ENCODE measurements at places on chromosomes 6 and 20.

GRCh38 chr6:106381881-106382280, 21.4 kb downstream of the CRYBG1 start:
- no peak for DNase-seq

DNA sequence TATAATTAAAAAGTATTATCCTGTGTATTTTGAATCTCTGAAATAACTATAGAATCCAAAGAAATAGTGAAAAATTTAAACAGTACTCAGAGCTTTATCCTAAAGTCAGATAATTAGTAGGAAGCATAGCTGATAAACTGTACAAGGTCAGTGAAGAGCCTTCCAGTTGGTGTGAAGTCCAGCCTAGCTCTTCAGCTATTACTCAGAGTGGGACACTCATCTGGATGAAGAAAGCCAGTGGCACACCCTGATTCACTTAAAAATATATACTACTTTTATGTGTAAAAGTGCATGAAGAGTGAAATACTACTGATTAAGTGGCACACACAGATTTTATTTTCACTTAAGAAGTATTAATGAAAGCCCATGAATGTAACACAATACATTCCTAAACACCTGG, 3.1 kb downstream of the IFNGR1 start:
- DNase-seq: no peak

DNA sequence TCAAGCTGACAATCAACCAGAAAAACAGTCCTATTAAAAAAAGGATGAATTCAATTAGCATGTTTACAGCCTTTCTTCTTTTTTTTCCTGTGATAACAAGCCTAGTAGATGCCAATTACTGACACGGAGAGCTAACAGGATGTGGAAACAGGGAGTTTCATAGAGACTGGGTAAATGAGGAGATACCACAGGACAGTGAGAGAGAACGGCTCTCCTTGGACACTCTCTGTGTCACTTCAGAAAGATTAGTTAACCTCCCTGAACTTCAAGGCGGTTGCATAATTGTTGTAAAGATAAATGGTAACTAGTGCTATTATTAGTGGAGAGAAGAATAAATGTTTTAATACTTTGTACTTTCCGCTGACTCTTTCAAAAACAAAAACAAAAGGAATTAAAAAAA, 14.8 kb downstream of the SLC17A5 start:
- no peak for DNase-seq

GRCh38 chr6:38370653-38371601, 268.8 kb downstream of the BTBD9 start:
- no peak for DNase-seq

DNA sequence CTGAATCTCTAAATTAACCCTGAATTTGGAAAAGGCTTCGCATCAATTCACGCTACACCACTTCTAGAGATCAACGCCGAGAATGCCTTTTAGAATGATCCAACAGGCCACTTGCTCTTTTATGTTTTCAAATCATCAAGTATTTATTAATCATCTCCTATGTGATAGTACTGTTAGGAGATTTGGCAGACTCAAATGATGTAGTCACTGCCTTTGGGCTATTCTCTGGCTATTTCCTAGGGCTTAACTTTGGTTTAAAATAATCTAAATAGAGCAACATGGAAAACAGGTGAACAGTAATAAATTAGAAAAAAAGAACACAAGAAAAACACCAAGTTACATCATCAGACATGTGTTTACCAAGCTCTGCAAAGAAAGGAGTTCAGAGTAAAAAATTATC, 140.3 kb downstream of the TENT5A start:
- DNase-seq: no peak

DNA sequence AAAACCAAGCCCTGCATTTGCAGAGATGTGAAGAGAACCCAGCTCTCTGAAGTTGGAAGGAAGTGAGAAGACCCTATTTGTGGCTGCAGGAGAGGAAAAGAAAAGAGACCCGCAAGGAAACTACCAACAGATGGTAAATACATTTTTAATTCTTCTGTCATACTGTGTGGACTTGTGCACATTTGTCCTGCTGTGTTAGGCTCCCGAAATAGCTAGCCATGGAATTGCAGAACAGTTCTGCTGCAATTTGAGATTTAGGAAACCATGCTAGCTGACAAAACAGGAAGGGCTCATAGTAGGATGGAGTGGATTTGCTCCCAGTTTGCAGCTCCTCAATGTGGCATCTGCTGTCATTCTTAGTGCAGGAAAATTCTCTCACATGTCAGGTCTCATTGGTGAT, 12.1 kb upstream of the ATXN1 start:
- no peak for DNase-seq

DNA sequence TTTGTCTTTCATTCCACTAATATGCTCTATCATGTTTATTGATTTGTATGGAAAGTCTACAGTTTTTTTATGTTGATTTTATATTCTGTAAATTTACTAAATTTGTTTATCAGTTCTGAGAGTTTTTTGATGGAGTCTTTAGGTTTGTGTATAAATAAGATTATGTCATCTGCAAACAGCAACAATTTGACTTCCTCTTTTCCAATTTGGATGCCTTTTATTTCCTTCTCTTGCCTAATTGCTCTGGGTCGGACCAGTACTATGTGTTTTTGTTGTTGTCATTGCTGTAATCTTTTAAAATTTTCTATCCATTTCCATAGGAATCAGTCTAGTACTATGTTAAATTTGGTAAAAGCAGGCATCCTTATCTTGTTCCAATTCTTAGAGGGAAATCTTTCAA, 31.5 kb upstream of the POLR1H start:
- DNase-seq: no peak

DNA sequence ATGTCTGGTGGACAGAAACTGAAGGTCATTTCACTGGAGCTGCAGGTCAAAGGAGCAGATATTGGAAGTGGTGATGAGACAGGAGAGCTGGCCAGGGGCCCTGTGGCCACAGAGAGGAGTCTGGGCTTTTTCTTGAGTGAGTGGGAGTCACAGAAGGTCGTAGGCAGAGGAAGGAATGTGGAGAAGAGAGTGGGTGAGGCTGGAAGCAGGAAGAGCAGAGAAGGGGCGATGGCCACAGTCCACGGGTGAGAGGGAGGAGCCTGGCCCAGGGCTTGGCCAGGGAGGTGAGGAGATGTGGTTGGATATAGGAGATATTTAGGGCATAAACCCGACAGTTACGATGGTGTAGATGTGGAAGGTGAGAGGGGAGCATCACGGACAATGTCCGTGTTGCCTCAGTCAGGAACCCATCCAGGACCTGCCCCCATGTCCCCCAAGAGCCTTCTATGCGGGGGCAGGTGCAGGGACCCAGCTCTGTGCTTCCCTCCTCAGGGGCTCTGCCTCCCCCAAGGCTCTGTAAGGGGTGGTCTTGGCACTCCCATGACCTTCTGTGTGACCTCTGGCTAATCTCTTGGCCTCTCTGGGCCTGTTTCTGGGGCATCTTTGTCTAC, 150.5 kb upstream of the PTPN1 start:
- DNase-seq: no peak

GRCh38 chr20:48451401-48451800, 376.4 kb downstream of the PREX1 start:
- DNase-seq: no peak

DNA sequence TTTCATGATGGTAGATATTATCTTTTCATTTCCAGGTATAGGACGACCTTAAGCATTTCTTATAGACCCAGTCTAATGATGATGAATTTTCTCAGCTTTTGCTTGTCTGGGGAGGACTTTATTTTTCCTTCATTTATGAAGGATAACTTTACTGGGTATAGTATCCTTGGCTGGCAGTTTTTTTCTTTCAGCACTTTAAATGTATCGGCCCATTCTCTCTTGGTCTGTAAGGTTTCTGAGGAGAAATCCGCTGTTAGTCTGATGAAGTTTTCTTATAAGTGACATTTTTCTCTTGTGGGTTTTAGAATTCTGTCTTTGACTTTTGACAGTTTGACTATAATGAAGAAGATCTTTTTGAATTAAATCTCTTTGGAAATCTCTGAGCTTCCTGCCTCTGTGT, 144.7 kb upstream of the SLC22A23 start:
- no peak for DNase-seq

- no peak for DNase-seq
Observed at GRCh38 chr6:157860505-157860991, 37.5 kb downstream of the SNX9 start.

- no peak for DNase-seq
Observed at GRCh38 chr6:160435935-160436334, 87.8 kb downstream of the SLC22A3 start.

GRCh38 chr6:139871803-139872510, 497.5 kb upstream of the CITED2 start:
- no peak for DNase-seq

GRCh38 chr6:28334286-28335039, 1.5 kb downstream of the ZSCAN31 start:
- no peak for DNase-seq

DNA sequence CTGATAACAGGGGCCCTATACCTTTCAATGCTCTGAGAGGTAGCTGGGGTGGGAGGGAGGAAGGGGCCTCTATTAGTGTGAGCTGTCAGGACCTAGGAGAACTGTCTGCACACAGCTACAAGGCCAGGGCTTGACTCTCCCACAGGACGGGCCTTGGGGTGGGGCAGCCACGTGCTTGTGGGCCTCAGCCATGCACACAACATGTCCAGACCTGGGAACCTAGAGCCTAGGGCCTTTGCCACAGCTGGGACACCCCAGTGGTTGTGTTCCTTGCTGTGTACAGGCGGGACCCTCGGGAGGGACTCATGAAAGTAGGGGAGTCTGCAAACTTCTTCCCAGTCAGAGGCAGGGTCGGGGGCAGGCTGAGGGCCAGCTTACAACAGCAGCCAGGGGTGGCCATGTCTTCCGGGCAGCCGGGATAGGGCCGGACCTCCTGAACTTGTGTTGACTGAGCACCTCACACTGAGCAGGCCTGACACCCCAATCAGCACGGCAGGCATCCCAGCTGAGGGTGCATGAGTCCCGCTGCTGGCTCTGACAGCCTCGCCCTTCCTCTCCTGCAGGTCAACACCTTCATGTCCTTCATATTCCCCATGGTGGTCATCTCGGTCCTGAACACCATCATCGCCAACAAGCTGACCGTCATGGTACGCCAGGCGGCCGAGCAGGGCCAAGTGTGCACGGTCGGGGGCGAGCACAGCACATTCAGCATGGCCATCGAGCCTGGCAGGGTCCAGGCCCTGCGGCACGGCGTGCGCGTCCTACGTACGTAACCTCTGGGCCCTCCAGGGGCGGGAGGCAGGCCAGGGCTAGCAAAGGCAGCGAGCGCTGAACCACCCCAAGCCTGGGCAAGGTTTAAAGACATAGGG, 41.9 kb upstream of the MRGBP start:
- DNase-seq: no peak

GRCh38 chr6:5677219-5678000, 329.3 kb downstream of the NRN1 start:
- DNase-seq: no peak

GRCh38 chr6:125198398-125198937, 44.9 kb downstream of the TPD52L1 start:
- DNase-seq: no peak

DNA sequence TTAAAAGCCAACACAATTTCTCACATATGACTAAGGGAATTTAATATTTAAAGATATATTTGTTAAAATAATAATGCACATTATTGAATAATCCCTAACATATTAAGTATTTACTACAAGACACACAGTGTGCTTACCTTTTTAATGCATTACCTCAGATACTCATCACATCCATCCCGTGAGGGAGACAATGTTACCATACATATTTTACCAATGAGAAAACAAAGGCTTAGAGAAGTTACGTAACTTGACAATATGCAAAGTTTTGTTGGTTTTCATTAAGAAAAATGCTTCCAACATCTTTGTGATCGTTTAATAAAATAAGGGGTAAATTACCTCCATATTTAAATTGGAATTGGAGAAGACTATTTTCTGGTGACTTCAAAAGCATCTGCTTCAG, 4.3 kb downstream of the IFNGR1 start:
- no peak for DNase-seq

GRCh38 chr6:95548188-95548786, 29.0 kb upstream of the MANEA start:
- DNase-seq: no peak

DNA sequence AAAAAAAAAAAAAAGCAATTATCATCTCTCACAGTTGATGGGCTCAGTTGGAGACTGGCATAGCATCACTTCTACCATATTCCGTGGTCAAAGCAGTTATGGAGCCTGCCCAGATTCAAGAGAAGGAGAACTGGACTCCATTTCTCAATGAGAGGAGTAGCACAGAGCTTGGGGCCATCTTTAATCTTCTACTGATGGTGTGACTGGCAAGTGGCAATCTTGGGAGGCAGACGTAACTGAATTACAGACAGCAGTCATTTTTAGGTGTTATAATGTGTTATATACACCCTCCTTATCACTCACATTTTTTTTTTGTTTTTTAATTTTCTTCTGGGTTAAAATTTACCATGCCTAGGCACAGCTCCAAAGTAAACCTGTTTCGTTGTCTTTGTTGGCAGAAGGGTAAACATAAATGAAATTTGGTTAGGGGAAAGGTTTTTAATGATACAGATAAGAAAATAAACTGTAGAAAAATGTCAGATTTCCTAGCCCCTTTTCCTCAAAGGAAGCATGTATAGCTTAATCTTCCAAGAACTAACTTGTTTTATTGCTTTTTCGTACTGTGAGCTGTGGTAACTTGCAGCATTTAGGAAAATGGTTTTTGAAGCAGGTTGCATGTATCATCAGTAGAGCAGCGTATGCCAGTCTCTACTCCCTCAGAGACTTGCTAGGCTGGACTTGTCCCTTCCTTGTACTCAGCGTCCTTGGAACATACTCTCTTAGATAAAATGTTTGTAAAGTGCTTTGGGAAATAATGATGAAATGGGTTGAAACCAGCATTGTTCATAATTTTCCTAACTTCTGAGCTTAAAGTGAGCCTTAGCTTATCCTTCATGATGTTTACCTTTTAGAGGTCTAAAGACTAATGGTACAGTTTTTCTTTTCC, 25.7 kb downstream of the ZFAND3 start:
- no peak for DNase-seq

- DNase-seq: no peak
Observed at GRCh38 chr6:170443151-170443662, 109.9 kb downstream of the PSMB1 start.

GRCh38 chr6:33279971-33280511, 3.1 kb downstream of the B3GALT4 start:
- no peak for DNase-seq

DNA sequence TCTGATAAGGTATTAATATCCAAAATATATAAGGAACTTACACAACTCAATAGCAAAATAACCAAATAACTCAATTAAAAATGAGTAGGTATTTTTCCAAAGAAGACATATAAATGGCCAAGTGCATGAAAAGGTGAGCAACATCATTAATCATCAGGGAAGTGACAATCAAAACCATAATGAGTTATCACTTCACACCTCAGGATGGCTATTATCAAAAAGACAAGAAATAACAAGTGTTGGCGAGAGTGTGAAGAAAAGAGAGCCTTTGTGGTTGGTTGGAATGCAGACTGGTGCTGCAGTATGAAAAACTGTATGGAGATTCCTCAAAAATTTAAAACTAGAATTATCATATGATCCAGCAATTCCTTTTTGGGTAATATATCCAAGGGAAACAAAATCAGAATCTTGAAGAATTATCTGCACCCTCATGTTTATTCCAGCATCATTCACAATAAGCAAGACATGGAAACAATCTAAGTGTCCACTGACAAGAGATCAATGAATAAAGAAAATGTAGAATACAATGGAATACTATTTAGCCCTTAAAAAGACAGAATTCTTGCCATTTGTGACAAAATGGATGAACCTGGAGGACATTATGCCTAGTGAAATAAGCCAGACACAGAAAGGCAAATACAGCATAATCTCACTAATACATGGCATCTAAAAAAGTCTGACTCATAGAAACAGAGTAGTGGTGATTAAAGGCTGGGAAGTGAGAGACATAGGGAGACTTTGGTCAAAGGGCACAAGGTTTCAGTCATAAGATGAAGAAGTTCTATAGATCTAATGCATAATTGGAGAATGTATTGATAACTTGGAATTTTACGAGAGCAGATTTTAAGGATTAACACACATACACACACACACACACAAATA, 175.6 kb downstream of the FOXA2 start:
- DNase-seq: no peak
